ENCODE measurements at places on chromosomes 7 and 10. TPM values are rescaled to one million over a fixed set of nuclear protein-coding genes. Genes with fewer than 3 reads are reported as not detected.

Gene XRCC2
- total RNA-seq, result 0.14 TPM

DNA sequence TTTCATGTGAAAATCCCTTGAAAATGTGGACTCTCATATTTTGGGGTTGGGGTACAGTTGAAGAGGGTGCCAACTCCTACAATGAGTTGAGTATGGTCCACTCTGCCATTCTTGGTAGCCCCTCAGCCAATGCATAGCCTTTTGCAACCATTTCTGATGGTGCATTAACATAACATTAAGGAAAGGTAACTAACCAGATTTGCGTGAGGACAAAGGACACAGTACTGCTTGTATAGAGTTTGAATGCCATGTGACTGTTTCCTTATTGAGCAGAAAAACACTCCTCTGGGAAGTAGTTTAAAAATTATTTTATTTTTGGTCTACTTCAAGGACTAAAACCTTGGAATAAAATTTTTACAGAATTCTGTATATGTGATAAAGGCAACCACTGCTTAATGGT is 107.9 kb downstream of the HIBADH start:
- H3K27ac ChIP-seq, result no peak overlapping the region
- H3K4me3 ChIP-seq, result no peak overlapping the region
- no peak for DNase-seq
- no peaks in the 10 kb centered on the region for H3K27me3 ChIP-seq
- H3K36me3 ChIP-seq, result no peaks in the 10 kb centered on the region

GRCh38 chr10:129755158-129755591 is 208.9 kb downstream of the EBF3 start:
- no peak overlapping the region for H3K4me3 ChIP-seq
- H3K27me3 ChIP-seq, result no peaks in the 10 kb centered on the region
- no peak overlapping the region for H3K27ac ChIP-seq

GRCh38 chr10:21531164-21531563 is 2.9 kb upstream of the MLLT10 start:
- H3K27me3 ChIP-seq, result no peaks in the 10 kb centered on the region
- no peaks in the 10 kb centered on the region for H3K36me3 ChIP-seq
- no peak overlapping the region for H3K27ac ChIP-seq
- peaks cover 15% of the 10 kb centered on the region for H3K4me1 ChIP-seq
- H3K4me3 ChIP-seq, result no peak overlapping the region

GRCh38 chr7:137539111-137539715 is 195.7 kb upstream of the PTN start:
- H3K36me3 ChIP-seq, result no peaks in the 10 kb centered on the region
- no peak for DNase-seq
- H3K4me3 ChIP-seq, result no peak overlapping the region
- H3K27ac ChIP-seq, result no peak overlapping the region
- H3K4me1 ChIP-seq, result no peaks in the 10 kb centered on the region

Measured in thoracic aorta (tissue), 2 donors.